ENCODE measurements at places on chromosomes 1 and 21.

DNA sequence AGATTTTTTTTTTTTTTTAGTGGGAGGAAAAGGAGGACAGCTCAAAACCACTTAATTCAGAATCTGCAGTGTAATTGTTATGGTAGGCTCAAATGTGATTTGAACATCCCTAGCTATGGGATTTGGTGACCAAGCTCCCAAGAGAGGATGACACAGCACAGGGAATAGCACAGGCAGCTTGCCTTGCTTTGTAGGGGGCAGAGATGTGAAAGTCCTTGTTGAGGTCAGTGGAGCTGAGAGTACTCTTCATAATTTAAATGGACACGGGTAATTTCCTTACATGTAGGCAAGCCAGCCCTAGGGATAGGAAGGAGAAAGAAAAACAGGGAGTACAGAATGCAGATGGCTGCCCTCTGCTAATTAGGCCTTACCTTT, 3.2 kb upstream of the UCK2 start:
- no peak for DNase-seq

DNA sequence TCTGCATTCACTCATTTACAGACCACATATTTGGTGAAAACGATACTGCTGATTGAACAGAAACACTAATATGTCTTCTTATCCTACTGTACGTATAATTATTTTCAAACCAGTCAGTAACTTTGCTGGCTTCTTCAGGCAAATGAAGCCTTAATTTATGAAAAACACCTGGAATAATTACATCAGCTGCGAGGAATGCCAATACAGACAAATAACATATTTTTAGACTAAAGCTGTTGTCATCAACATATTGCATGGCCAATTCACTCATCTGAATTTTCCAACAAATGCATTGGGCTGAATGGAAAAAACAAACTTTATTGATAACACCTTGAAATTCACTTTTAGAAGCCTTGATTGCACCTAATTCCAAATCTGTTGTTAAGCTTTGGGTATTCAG, 165.9 kb downstream of the HLX start:
- no peak for DNase-seq

DNA sequence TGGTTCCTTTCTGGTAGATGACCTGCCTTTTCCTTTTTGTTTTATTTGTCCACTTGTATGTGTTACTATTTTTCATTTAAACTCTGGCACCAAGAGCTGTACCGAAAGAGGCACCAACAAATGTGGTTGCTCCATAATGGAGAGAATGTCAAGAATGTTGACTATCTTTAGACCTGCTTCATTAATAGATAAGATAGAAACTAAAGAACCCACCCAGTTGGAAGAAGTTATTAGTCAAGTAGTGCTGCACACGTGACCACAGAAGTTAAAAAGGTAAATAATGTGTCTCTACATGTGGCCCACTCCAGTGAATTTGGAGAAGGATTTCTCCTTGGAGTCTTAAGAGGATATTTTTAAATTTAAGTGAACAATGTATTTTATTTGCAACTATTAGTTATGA, 9.3 kb downstream of the ATP1A1 start:
- no peak for DNase-seq

DNA sequence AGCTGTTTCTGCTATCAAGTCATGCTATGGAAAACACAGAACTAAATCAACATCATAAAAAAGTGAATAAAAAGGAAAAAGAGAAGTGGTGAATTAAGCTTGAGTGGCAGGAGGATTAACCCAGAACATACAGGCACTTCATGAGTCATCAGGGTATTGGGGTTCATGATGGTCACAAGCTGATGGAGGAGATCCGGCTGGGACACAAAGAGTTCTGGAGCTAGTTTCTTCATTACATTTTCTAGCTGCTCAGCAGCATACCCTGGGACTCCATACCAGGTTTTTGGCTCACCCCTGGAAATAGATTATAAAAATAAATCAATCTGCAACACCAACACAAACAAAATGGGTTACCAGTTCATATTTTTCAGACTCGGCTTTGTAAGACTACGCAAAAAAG, 42.5 kb upstream of the SYT2 start:
- DNase-seq: no peak

GRCh38 chr1:220892997-220893700, 13.9 kb downstream of the HLX start:
- no peak for DNase-seq
